ENCODE measurements at places on chromosomes 16 and 17.

DNA sequence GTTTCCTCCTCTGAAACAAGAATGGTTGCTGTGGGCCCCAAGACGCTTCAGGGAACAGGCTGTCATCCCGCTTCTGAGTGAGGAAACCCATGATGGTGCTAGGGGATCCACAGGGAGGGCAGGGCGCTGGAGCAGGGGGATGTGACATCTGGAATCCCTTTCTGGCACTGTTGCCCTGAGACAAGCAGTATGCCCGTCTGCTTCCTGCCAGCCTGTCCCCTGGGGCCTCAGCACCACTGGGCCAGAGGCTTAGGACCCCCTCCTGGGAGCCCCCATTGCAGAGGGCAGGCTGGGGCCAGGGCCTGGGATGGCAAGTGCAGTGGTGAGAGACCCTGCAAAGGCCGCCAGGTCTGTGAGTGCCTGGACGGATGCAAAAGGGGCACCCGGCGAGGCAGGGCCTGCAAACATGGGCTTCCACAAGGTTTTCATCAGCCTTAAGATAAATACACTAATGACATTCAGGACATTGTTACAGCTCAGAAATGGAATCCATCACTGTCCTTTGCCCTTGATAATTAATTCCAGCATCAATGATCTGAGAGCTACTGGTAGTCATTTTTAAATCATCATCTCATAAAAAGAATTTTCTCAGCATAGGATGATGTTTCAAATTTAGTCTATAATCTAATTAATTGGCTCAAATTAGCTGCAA is 51.6 kb downstream of the PRMT7 start:
- no peak for DNase-seq

GRCh38 chr16:14007450-14007849 is 63.7 kb upstream of the MRTFB start:
- DNase-seq = no peak

- DNase-seq = no peak
Measured at GRCh38 chr17:35531160-35531559, 6.3 kb downstream of the SLFN12L start.

DNA sequence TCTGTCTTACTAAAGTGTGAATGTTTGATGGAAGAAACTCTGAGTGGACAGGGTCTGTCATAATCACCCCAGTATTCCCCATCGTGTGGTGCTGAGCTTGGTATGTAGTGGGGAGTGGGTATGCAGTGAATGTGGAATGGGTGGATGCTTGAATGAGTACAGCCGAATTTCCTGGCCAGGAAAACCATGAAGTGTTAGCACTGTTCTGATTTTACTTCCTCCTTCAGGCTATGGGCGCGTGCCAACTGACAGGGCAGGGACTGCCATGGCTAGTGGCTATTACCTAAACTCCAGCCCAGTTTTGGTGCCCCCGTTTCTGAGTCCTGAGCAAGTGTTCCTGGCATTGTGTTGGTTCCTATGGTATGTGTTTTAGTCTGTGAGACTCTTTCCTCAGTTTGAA is 48.6 kb downstream of the PRKCA start:
- peak; percentile 30 for DNase-seq

Measured in anterior cingulate cortex (tissue), 58 donors.